Heart right ventricle (tissue), 16 donors: ENCODE measurements at places on chromosomes 2 and 18.

- H3K36me3 ChIP-seq, result no peaks in the 10 kb centered on the region
- no peak overlapping the region for H3K27ac ChIP-seq
- H3K4me3 ChIP-seq, result no peak overlapping the region
- H3K27me3 ChIP-seq, result no peaks in the 10 kb centered on the region
- no peaks in the 10 kb centered on the region for H3K4me1 ChIP-seq
Observed at GRCh38 chr18:51133580-51134160, 63.8 kb downstream of the MEX3C start.

DNA sequence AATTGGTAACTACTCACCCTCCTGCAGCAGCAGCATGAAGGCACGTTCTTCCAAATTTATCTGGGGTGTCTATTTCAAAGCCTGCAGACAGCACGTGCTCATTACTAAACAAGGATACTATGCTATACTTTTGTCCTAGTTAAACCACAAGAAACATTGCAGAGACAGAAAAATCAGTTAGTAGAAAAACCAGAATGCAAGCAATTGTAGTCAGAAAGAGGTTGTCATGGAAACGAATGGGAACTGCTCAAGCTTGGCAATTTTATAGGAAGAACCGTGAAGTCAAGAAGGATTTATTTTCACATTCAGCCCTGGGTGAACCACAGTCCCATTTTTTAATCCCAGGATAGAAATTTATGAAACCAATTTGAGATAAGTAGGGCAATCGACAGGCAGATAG, 162.2 kb upstream of the PGAP1 start:
- H3K4me3 ChIP-seq, result no peak overlapping the region
- H3K27me3 ChIP-seq, result no peaks in the 10 kb centered on the region
- no peak overlapping the region for H3K27ac ChIP-seq

GRCh38 chr2:74648009-74648443, at the start of gene M1AP:
TSS of gene M1AP (minus strand) at chr2:74648330. CDS start at chr2:74640275, 8,055 bp downstream.
- H3K27ac ChIP-seq, result no peak within 1 kb of the TSS
- peaks cover 19% of the 10 kb centered on the region for H3K27me3 ChIP-seq
- no peaks in the 10 kb centered on the region for H3K4me1 ChIP-seq
- H3K36me3 ChIP-seq, result no peaks in the 10 kb centered on the region
- peak within 1 kb of the TSS; percentile 10 for H3K4me3 ChIP-seq

DNA sequence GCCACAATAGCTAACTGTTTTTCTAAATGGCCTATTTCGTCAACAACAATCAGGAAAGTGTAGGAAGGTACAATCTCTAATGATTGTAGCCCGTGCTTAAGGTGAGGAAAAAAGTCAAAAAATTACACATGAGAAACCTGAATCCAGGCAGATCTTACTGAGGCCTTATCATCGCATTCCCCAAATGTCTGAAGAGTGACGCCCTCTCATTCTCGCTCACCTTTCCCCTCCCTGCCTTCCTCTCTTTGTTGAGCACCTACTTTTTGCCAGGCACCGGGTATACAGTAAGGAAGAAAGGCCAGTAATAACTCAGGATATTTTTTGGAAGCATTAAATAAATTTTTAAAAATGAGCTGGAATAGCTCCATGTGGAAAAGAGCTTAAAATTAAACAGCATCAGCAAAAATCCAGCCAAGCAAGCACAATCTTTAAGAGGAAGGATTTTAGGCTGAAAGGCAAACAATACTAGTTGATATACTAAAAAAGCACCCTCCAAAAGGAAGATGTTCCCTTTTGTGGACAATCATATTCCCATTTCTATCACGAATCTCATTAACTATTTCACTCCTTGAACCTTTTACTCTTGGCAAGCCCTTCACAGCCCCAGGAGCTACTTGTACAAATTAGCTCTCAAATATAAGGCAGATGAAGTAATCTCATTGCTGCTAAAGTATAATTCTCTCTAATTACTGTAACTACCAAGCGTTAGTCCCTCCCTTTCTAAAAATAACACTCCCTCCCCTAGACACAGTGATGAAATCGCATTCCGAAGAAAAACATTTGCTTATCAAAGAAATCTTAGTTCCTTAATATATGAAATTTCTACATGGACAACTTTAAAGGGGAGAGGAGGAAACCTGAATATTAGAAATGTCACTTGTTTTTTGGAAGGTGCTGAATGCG, 40.0 kb downstream of the STAT1 start:
- H3K27me3 ChIP-seq, result no peaks in the 10 kb centered on the region
- H3K27ac ChIP-seq, result peak overlapping the region; percentile 19
- H3K36me3 ChIP-seq, result peaks cover 87% of the 10 kb centered on the region
- no peak overlapping the region for H3K4me3 ChIP-seq
- H3K4me1 ChIP-seq, result peaks cover 22% of the 10 kb centered on the region
